ENCODE measurements at places on chromosomes 12 and 14.

DNA sequence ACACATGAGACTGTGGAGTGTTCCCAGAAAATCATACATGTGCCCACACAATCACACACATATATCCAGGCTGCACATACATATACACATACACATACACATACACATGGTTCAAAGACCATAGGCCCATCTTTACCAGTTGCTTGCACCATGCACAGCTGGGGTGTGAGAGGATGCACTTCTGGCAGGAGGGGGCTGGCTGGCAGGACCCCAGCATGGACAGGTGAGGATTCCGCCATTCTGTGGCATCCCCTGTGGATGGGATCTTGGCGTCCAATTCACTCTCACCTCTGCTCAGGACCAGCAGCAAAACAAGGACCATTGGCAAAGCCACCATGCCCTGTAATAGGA lies 7.0 kb downstream of the ITGB7 start:
- DNase-seq = no peak

DNA sequence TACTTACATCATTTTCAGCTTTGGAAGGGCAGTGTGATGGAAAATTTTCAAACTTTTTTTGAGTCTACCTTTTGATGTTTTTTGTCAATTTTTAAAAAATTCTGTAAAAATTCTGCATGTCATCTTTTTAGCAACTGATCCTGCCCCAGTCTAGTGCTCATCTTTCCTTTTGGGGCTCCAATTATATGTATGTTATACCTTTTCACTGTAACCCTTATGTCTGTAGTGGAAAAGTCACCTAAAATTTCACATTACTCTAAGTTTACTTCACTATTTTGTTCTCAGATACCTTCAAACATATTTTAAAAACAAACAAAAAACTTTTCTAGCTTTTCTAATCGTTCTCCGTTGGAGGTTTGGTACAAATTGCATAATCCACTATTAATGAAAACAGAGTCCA lies 32.5 kb upstream of the MYRFL start:
- DNase-seq = no peak

GRCh38 chr14:73889376-73889775 lies 2.7 kb downstream of the ZNF410 start:
- no peak for DNase-seq

DNA sequence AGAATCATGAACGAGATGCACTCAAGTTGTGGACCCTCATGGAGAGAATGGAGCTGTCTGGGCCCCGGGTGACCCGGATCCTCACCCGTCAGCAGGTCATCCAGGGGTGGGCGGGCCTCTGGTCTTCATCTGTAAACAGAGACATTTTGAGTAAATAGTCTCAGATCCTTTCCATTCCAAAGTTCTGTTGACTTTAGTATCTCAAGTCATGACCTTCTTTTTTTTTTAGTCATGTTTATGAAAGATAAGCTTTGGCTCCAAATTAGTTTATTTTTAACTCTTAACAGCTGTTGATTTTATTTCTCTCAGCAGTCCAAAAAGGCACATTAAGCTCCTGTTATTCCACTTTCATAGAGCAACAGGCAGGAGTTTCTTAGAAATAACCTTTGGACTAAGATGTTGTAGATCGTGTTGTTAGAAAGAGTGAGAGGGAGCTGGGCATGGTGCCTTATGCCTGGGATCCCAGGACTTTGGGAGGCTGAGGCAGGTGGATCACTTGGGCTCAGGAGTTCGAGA lies 48.9 kb upstream of the AMN start:
- DNase-seq = no peak

GRCh38 chr12:28191051-28192048 lies 1.1 kb downstream of the CCDC91 start:
- no peak for DNase-seq

- DNase-seq = no peak
Observed at GRCh38 chr12:15227004-15227679, 5.9 kb upstream of the RERG start.

DNA sequence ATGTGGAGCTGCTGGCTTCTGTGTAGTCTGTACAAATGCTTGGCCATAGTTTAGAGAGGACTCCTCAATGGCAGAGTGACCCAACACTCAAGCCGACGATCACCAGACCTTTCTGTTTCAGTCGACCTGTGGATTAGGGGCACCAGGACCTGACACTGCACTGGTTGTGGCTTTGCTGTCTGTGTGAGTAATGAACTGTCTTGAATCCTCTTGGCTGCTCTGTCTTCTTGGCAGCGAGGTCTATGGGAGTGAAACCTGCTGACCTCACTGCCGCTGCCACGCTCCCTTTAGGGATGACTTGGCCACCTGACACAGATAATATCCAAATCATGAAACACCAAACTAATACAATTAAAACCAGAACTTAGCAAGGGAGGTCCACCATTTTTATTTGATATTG lies 83.5 kb upstream of the C14orf180 start:
- no peak for DNase-seq

GRCh38 chr12:54740882-54741281 lies 92.7 kb upstream of the DCD start:
- no peak for DNase-seq

DNA sequence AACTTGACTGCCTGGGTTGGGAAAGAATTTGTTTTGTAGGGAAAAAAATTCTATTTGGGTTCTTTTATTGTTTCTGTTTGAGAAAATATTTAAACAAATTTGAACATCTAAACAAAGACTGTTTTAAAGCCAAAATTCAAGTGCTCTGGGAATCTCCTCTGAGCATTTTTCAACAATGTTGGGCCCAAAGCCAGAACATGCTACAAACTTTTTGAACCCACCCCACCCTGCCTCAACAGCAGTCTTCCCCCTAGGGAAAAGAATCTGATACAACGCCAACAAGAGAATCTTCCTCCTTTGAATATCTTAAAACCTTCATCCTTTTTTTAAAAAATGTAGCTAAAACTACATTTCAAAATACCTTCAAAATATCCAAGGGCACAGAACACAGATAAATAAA lies 20.4 kb upstream of the NID2 start:
- no peak for DNase-seq

GRCh38 chr12:112977641-112978040 lies 678 bp upstream of the OAS2 start:
- DNase-seq = no peak

- no peak for DNase-seq
Observed at GRCh38 chr12:116520801-116521471, 38.2 kb upstream of the MAP1LC3B2 start.

DNA sequence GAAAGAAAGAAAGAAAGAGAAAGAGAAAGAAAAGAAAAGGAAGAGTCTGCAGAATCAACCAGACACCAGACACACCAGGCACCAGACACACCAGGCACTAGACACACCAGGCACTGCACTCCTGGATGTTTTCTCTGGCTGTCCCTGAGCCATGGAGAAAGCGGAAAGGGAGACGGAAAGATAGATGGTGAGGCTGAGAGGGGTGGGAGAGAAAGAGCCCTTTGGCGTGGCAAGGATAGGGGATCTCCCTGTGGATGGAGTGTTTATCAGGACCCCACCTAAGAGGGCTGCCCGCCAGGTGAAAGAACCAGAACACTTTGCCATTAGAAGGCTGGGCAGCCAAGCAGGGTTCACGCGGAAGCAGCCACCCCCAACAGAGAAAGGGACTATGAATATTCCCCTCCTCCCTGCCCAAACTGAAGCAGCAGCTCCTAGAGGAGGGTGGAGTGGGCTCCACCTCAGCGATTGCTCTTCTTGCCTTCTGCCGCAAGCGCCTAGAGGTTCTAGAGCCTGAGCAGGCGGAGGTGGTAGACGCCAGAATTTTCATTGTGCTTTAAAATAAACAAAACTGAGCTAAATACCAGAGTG lies 13.4 kb downstream of the ST8SIA1 start:
- DNase-seq = no peak

- DNase-seq = no peak
Observed at GRCh38 chr12:40794087-40794486, 101.8 kb downstream of the CNTN1 start.

All from natural killer cell treated with Interleukin-12 subunit alpha and Interleukin-12 subunit beta and Interleukin-15 and Interleukin-18, amount 100 ng/mL, for 72 hours (primary cell).